ENCODE measurements at places on chromosomes 3 and 15. TPM values are rescaled to one million over a fixed set of nuclear protein-coding genes. Genes with fewer than 3 reads are reported as not detected.

DNA sequence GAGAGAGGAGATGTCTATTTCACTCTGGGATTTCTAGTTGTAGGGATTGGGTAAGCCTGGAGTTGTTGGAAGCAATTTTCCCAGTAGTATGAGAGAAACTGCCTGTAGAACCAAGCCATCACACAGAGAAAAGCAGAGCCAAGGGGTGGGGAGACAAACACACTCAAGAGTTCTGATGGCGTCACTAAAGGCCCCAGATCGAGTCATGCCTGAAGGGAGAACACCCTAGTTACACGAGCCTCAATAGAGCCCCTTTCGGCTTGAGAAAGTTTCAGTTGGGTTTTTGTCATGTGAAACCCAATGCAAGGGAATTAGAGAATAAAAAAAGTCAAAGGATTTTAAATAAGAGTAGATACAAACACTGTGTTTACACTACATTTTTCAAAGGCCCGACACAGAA, 66.1 kb upstream of the PFN2 start:
- DNase-seq: no peak

Gene CHMP2B
- total RNA-seq: 30.7 TPM

DNA sequence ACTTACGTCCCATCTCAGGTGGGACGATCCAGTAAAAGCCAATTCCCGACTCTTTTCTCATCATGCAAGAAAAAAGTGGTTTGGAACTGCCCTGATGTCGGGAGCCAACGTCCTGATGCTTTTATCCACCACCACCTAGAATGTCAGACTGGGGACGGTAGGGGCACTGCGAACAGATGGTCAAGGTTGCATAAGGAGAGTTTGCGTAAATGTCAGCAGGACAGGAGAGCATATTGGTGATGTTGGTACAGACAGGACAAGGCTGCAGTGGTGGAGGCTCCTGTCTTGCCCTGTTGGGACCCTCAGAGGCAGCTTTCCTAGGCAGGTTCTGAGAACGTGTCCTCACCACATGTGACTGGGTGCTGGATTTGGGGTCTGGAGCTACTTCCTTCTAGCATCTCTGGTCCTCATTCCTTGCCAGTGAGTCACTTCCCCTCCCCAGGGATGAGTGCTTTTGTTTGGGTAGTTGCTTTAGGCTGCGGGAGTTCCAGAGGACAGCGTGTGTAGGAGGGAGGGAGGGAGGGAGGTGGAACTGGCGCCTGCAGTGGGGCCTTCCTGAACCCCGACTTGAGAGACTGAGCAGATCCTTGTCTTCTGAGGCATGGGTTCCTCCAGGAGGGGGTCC, 21.0 kb downstream of the THSD4 start:
- DNase-seq: peak; percentile 59

Gene SH2D7
- total RNA-seq: not detected

DNA sequence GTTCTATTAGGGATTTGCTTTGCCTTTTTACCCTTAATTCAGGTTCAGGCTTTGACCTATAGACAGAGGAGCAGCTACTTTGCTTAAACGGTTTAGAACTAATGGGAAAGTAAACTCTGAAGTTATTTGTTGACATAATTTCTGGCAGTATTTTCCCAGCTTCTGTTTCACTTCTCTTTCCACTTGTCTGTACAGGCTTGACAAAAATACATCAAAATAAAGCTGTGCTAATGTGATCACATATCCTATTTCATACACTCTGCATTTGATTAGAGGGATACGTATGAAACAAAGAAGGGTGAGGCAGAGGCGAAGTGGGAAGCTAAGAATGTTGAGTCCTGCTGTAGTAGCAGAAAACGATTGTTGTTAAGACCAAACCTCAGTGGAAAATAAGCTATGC, 389.1 kb upstream of the RARB start:
- no peak for DNase-seq

DNA sequence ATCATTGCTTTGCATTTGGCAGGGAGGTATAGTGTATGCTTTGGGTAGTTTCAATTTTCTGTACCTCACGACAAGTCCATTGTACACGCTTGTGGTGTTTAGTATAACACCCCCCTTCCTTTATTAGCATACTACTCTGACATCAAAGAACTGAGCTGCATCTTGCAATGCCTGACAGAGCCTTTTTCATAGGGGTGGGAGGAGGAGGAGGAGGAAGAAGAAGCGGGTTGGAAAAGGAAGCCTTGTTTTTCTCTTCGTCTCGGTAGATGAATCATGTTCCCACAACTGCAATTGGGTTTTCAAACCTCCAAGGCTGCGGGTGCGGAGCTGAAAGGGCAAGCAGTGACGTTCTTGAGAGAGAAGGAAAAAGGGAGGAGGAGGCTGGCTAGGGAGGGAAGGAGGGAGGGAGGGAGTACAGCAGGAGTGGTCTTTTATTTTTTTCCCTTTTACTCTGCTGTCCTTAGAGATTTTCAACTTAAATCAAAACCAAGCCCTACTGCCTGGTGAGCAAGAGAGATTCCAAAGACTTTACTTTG, 175.7 kb downstream of the KLHL25 start:
- DNase-seq: peak; percentile 92

- no peak for DNase-seq
Observed at GRCh38 chr3:133940536-133940935, 44.9 kb upstream of the RAB6B start.

DNA sequence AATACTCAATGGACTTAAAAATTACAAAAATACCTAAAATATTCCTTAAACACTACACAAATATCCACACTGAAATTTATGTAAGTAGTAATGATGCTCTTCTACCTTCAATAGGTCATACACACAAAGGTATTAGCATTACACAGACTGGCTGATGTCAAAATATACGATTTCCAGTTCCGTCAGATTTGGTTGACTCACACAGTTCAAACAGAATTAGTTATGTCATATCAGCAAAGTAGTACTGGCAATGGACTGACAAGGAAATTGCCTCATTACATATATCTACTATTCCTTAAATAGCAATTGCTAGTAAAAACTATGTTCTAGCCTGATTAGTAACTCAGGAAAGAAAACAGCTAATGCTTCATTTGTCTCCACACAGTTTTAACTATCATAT, 70.8 kb downstream of the ADAM10 start:
- DNase-seq: no peak

Gene SAMMSON
- not detected for total RNA-seq

GRCh38 chr15:88181613-88182012, 74.9 kb downstream of the NTRK3 start:
- DNase-seq: no peak

DNA sequence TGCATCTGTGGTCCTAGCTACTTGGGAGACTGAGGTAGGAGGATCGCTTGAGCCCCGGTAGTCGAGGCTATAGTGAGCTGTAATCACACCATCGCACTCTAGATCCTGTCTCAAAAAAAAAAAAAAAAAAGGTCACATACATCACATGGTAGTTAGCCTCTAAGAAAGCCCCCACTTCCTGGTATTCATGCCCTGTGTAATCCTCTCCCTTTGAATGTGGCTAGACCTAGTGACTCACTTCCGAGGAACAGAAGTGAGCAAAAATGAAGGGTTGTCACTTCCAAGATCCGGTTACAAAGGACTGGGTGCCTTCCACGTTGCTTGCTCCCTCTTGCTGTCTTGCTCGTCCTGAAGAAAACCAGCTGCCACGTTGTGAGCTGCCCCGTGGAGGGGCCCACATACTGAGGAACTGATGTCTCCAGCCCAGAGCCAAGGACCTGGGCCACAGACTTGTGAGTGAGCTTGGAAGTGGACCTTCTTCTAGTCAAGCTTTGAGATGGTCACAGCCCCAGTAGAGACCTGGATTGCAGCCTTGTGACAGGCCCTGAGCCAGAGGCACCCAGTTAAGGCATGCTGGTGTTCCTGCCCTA, 12.6 kb upstream of the LCTL start:
- no peak for DNase-seq

Gene POTEB2
- not detected for total RNA-seq

Gene PRSS50
- 0.12 TPM for total RNA-seq

Gene AGBL1
- total RNA-seq: not detected

- DNase-seq: no peak
Observed at GRCh38 chr3:177928172-177928873, 607.9 kb upstream of the KCNMB2 start.

Gene TEX55
- not detected for total RNA-seq

Gene CCDC33
- not detected for total RNA-seq

GRCh38 chr15:35321926-35322325, 224.0 kb downstream of the DPH6 start:
- no peak for DNase-seq

GRCh38 chr3:11596387-11596786, 47.3 kb downstream of the VGLL4 start:
- DNase-seq: peak; percentile 56

Data from right atrium auricular region (tissue), 2 donors.